Activated naive CD4-positive, alpha-beta T cell treated with anti-CD3 and anti-CD28 coated beads for 36 hours (primary cell): ENCODE measurements at places on chromosomes 12 and 14.

- H3K36me3 ChIP-seq = peaks cover 28% of the 10 kb centered on the region
- no peaks in the 10 kb centered on the region for H3K27me3 ChIP-seq
- DNase-seq = no peak
- H3K4me1 ChIP-seq = peaks cover 51% of the 10 kb centered on the region
- H3K4me3 ChIP-seq = peak overlapping the region; percentile 96
These were observed 951 bp downstream of the WDHD1 start for GRCh38 chr14:55025948-55026347.

GRCh38 chr12:91098941-91099340 lies 12.4 kb downstream of the LUM start:
- no peak overlapping the region for H3K4me3 ChIP-seq
- no peaks in the 10 kb centered on the region for H3K4me1 ChIP-seq
- H3K36me3 ChIP-seq = no peaks in the 10 kb centered on the region
- H3K27ac ChIP-seq = no peak overlapping the region
- H3K27me3 ChIP-seq = peaks cover 12% of the 10 kb centered on the region
- DNase-seq = no peak

DNA sequence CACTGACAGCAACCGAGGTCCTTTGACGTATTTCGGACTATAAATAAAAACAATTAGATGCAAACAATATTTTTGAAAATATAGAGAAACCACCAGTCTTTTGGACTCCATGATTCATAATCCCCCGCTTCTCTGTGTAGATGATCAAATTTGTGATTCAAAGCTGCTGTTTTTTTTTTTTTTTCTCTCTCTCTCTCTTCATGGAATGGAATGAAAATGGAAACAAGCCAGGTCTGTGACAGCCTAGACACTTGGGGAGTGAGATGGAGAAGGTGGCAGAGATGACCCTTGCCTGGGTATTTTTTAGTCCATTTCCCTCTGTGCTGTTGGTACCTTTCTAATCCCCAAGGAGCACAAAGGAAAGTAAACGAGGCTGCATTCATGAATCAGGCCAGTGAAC lies 248.5 kb downstream of the GLT1D1 start:
- H3K27me3 ChIP-seq = peaks cover 3% of the 10 kb centered on the region
- DNase-seq = no peak
- H3K4me3 ChIP-seq = no peak overlapping the region
- H3K27ac ChIP-seq = no peak overlapping the region
- H3K36me3 ChIP-seq = no peaks in the 10 kb centered on the region

- DNase-seq = no peak
- no peaks in the 10 kb centered on the region for H3K4me1 ChIP-seq
- no peaks in the 10 kb centered on the region for H3K36me3 ChIP-seq
- H3K27me3 ChIP-seq = no peaks in the 10 kb centered on the region
- H3K4me3 ChIP-seq = no peak overlapping the region
These were observed 43.4 kb downstream of the TEAD4 start for GRCh38 chr12:3002646-3003045.

- no peak overlapping the region for H3K4me3 ChIP-seq
- no peaks in the 10 kb centered on the region for H3K36me3 ChIP-seq
- no peak for DNase-seq
These were observed 312.3 kb downstream of the PAWR start for GRCh38 chr12:79378496-79378895.

GRCh38 chr14:54976316-54976715 lies 50.6 kb downstream of the WDHD1 start:
- H3K27me3 ChIP-seq = no peaks in the 10 kb centered on the region
- H3K27ac ChIP-seq = no peak overlapping the region
- no peak overlapping the region for H3K4me3 ChIP-seq
- peaks cover 42% of the 10 kb centered on the region for H3K36me3 ChIP-seq
- DNase-seq = no peak

DNA sequence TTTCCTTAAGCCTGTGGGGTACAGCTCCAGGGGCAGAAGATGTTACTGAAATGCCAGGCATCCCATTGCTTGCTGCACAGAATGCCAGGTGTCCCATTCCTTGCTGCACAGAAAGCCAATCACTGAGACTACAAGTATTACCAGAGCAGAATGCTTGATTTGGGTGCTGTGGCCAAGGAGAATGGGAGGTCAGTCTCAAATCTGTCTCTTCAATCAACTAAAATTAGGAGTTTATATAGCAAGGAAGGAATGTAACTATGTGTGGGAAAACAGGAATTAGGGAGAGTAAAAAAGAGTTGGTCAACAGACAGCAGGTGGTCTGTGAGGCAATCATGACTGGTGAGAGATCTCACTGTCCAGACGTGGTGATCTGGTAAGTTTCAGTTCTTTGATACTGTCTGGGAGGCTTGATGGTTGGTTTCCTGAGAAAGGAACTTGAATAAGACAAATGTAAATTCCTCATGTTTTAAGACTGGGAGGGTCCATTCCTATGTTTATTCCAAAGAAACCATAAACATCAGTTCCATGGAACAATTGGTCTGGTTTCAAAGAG lies 31.2 kb upstream of the VASH1 start:
- H3K27me3 ChIP-seq = peaks cover 8% of the 10 kb centered on the region
- no peak overlapping the region for H3K27ac ChIP-seq
- H3K4me1 ChIP-seq = no peaks in the 10 kb centered on the region
- no peak for DNase-seq
- no peak overlapping the region for H3K4me3 ChIP-seq
